ENCODE measurements at places on chromosomes 1 and 21.

- no peak for DNase-seq
Observed at GRCh38 chr1:230970432-230970831, 8.2 kb downstream of the TTC13 start.

DNA sequence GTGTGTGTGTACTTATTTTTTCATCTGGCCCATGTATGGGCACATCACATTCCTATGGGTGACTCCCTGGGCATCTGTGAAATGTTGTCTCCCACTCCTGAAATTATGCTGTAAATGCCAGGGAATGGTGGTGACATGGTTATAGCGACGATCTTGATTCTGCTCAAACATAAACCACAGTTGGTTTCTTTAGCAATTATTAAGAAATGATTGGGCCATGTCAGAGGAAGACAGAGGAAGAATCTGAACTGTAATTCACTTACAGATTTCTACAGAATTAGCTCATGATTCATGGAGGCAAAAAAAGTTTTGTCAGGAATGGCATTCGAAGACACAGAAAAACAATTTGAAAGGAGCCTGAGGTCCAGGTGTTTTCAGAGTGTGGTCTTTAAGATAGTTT, 25.8 kb upstream of the KCNE1 start:
- no peak for DNase-seq

GRCh38 chr1:248834343-248834940, 3.6 kb upstream of the ZNF672 start:
- no peak for DNase-seq

DNA sequence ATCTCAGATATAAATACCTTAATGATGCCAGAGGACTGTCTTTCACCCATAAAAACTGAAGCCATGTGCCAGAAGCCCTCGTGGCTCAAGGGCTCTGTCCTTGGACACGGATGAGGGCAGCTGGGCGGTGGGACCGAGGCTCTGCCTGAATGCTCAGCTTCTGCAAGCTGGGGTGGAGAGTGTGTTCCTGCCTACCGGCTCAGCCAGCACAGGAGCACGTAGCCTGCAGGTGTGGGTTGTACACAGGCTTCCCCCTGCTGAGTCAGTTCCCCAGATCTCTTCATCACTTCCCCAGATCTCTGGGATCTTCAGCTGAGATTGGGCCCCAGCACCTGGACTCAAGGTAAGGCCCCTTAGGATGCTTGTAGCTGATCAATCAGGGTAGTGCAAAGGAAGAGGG, 15.4 kb downstream of the KCNJ15 start:
- no peak for DNase-seq

DNA sequence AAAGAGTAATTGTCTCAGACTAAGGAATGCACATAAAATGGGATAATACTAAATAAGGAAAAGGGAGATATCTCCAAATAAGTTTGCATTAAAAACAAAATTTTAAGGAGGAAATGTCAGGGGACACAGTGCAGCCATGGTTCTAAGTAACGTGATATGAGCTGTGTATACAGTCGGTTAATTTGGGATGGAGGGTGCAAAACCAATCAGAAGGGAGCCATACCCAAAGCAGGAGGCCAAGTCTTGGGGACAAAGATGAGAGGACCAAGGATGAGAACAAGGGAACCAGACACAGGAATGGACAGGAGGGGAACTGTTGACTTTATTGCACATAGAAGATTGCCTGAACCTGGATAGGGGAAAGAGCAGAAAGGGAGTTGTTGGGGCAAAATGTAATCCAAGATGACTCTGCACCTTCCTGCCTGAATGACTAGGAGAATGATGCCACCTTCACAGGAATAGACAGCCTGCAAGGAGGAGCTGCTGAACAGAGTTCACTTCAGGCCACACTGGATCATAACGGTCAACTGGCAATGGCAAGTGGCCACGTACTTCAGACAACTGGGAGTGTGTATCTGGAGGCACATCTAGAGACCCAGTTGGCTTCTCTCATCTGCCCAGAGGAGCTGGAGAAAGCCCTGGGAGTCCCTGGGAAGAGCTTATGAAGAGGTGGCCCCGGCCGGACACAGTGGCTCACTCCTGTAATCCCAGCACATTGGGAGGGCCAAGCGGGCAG, 22.0 kb upstream of the BOLA1 start:
- DNase-seq, result no peak

- DNase-seq, result no peak
Observed at GRCh38 chr1:23403038-23403336, 21.6 kb downstream of the TCEA3 start.

DNA sequence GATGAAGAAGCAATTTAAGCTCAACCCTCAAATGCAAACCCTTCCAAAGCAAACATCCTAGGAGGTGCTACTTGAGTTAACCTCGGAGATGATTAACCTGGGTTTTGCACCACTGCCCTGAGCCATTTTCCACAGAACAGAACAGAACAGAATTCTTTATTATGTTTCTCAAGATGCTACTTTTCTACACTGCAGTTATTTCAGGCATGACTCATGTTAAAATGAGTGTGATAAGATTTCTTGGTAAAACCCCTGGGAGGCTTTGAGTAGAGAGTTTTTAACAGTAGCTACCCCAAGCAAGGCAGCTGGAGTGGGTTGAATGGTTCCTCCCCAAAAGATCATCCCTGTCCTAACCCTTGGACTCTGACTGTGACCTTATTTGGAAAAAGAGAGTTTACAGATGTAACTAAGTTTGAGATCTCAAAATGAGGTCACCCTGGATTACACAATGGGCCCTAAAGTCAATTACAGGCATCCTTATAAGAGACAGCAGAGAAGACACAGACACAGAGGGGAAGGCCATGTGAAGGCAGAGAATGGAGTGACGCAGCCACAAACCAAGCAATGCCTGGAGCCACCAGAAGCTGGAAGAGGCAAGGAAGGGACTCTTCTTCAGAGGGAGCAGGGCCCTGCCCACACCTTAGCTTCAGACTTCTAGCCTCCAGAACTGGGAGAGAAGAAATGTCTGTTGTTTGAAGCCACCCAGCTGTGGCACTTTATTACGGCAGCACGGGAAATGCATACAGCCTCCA, 153.4 kb downstream of the ETS2 start:
- DNase-seq, result no peak

GRCh38 chr1:87765681-87766070, 437.0 kb downstream of the LMO4 start:
- no peak for DNase-seq

- DNase-seq, result no peak
Observed at GRCh38 chr1:83828456-83828855, 170.5 kb downstream of the TTLL7 start.

DNA sequence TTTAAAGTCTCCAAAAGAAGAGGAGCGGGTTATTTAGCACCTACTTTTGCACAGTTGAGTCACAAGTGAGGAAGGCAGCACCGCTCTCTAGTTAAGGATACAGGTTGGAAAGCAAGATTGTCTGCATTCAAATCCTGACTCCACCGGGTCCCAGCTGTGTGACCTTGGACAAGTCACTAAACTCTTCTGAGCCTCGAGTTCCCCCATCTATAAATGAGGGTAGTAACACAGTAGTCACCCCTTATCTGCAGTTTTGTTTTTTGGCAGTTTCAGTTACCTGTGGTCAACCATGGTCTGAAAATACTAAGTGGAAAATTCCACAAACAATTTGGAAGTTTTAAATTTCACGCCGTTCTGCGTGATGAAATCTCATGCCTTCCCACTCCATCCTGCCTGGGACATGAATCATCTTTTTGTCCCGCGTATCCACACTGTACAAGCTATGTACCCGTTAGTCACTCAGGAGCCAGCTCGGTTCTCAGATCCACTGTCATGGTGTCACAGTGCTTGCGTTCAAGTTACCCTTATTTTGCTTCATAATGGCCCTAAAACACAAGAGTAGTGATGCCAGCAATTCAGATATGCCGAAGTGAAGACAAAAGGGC, 49.4 kb downstream of the CAPZB start:
- no peak for DNase-seq
